ENCODE measurements at places on chromosomes 13 and 19.

DNA sequence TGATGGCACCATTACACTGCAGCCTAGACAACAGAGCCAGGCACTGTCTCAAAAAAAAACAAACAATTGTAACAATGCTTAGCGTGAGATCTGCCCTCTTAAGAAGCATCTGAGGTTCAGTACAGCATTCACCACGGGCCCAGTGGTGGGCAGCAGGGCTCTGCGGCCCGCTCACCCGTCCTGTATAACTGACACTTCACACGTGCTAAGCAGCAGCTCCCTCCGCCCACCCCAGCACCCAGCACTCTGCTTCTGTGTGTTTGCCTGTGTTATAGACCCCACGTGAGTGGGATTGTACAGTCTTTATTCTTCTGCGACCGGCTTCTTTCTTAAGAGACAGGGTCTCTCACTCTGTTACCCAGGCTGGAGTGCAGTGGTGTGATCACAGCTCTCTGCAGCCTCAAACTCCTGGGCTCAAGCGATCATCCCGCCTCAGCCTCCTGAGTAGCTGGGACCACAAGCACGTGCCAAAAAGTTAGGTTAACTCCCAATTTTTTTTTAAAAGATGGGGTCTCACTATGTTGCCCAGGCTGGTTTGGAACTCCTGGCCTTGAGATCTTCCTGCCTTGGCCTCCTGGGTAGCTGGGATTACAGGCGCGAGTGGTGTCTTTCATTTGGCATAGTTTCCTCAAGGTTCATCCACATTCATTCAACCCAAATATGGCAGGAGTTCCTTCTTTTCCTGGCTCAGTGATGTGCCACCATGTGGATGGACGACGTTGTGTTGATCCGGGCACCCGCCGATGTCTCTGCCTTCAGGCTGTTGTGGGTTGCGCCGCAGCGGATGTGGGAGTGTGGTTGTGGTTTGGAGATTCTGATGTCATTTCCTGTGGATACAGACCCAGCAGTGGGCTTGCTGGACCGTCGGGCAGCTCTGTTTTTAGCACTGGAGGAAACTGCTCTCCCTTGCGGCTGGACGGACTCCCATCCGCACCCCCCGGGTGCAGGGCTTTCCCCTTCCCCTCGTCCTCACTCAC, 170.0 kb downstream of the KDM4B start:
- DNase-seq = peak; percentile 76

DNA sequence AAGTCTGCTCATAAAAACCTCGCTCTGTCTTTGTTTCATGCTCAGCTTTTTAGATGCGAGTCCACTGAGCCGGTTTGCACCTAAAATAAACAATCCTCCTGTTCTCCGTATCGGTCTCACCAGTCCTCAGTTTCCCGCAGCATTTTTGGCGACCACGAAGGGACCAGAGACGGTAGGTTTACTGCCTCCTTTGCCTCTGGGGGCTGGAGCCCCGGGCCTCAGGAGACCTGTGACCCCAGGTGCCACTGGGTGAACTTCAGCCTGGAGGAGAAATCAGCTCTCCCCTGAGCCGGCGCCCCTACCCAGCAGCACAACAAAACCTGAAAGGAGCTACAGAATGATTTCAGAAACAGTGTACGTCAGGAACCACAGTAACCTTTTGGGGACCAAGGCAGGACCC, 8.1 kb downstream of the SIGLEC11 start:
- no peak for DNase-seq

- DNase-seq = no peak
Measured at GRCh38 chr13:33270895-33271538, 14.5 kb downstream of the STARD13 start.

DNA sequence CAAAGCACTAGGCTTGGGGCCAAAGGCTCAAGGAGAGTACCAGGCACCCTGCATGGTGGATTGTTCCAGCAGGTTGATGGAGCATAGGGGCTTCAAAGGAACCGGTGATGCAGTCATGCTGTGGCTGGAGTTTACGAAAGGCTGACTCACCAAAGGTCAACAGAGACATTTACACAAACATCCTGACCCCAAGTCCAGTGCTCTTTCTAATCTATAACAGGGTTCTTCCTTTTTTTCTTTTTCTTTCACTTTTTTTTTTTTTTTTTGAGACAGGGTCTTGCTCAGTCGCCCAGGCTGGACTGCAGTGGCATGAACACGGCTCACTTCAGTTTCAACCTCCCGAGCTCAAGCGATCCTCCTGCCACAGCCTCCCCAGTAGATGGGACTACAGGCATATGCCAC, 35.6 kb upstream of the TPTE2 start:
- DNase-seq = no peak

DNA sequence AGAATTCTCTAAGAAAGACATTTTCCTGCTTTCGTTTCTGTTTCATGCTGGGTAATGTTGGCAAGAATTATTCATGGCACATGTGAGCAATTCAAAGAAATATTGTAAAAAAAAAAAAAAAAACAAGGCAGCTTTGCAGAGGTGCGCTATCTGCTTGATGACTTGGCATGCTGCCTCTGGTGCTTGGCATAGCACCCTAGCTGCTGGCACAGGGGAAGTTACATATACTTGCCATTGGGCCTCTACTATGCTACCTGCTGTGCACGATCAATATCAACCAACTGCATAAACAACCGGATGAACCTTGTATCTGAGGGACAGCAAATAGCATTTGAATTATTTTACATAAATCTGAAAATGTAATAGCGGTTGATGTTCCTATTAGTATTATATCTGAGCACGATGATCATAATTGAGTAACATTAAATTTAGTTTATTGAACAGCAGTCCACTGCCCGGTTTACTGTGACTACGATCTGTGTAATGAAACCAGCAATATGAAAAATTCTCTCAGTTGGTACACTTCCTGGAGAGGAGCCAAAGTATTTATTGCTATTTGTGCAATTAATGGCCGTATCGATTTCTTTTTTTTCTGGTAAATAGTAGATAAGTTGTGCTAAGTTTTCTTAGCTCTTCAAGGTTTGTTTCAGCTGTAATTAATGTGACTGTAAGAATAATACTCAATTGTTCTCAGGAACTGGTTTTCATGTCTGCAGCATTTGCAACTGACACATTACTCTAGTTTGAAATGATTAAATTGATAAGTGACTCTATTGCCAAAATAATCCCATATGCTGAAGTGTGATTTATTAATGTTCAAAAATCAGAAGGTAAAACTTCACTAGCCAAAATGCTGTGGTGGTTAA, 717.3 kb downstream of the DACH1 start:
- DNase-seq = no peak

- DNase-seq = no peak
Measured at GRCh38 chr13:99766641-99767045, 204.9 kb downstream of the ZIC5 start.

- no peak for DNase-seq
Measured at GRCh38 chr19:3855320-3855719, 13.5 kb downstream of the ZFR2 start.

DNA sequence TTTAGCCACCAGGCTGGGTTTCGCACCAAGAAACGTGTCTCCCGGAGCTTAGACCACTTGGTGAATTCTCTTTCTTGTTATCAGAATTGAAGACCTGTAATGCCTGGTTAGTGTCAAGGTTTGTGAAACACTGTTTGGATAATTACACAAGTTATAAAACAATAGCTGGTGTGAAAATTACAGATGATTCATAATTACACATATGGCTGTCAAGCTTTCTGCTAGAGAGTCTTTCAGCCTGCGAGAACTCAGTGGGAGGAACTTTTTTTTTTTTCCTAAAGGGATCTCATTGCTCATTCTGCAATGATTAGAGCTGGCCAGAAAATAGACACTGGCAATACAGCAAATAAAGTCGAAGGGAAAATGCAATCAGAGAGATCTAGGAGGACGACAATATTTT, 13.4 kb upstream of the KLK4 start:
- no peak for DNase-seq

DNA sequence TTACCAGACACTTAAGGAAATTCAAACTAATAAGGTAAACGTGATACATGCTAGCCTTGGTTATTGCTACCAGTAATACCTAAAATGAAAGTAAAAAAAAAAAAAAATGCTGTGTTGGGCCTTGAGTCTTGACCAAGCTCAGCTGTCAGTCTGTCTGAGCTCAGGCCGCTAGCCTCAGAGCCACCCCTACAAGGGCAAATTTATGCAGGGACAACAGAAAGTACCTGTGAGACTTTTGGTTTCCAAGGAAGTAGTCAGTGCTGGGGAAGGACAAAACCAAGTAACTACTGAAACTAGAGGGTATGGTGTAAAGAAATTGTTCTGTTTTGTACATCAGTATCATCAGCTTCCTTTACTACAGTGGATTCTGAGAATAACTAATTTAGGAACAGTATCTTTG, 134.3 kb upstream of the SLITRK5 start:
- DNase-seq = no peak

DNA sequence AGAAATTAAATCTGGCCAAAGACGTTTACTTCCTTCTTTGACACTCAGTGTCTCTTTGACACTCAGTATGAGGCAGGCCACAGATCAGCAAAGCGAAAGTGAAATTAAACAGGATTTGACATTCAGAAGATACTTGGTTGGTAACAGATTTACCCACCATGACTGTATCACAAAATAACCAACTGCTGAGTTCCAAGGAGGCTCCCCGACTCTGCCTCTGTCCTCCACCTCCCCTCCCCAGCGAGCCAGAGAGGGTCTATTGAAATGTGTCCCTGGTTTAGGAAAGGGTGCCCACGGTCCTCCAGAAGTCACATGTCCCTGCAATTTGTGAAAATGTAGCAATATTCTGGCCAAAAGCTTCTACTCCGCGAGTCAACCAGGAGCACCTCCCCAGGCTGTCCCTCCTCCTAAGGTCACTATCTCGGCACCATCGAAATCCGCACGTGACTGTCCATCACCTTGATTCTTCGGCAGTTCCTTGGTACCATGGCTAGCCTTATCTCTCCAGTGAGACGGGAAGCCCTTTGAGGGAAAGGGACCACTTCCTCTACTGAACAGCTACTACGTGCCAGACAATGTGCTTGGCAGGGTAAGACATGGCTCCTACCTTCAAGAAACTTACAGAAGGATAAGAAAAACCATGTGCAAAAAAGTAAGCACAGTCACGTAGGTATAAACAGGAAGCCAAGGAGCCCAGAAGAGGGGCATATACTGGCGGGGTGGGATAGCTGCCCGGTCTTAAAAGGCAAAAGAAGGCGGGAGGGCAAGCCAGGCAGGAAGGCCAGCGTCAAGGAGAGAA, 1.5 kb downstream of the N4BP2L1 start:
- peak; percentile 15 for DNase-seq

- no peak for DNase-seq
Measured at GRCh38 chr19:52345162-52345561, 9.1 kb downstream of the ZNF610 start.

- DNase-seq = no peak
Measured at GRCh38 chr13:50119591-50119990, 104.3 kb downstream of the KCNRG start.

DNA sequence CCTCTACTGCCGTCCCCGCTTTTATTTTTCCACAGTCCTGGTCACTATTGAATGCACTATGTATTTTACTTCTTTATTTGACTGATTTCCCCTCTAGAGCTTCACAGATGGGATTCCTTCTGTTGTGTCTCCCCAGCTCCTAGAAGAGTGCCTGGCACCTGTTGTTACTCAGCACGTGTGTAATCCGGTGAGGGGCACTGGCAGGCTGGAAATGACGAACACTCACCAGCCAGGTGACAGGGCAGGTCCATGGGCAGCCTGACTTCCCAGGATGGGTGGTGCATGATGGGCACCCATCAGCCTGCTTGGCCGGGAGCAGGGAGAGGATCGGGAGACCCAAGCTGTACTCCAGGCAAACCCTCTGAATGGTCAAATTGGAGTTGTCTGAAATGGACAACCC, 67.2 kb downstream of the CEBPG start:
- no peak for DNase-seq

DNA sequence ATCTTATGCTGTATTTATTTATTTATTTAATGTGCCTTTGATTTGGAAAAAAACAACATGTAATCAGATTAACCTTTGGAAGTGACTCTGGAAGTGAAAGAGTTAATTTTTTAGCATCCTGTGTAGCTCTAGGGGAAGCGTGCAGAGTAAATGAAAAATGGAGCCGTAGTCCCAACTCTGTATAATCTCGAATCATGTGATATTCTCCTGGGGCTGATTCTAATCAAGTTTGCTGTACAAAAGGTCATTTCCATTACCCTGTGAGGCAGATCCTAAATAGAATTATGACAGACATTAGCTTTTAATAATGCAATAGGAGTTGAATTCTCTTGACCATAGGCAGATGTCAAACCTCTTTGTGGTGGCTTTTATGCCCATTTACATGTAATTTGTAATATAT, 238.6 kb upstream of the CSNK1A1L start:
- DNase-seq = no peak

- no peak for DNase-seq
Measured at GRCh38 chr13:48994706-48995105, 19.0 kb downstream of the FNDC3A start.

DNA sequence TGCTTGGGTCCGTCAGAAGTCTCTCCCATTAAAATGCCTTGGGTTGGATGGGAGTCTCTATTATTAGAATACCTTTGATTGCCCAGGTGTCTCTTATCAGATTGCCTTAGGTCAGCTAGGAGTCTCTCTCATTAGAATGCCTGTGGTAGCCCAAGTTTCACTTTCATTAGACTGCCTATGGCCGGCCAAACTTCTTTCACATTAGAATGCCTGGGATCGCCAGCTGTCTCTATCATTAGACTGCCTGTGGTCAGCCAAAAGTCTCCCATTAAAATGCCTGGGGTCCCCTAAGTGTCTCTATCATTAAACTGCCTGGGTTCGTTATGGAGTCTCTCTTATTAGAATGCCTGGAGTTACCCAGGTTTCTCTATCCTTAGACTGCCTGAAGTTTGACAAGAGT, 1476.7 kb downstream of the UQCRFS1 start:
- no peak for DNase-seq

GRCh38 chr19:37987356-37988332, 80.6 kb downstream of the SIPA1L3 start:
- DNase-seq = no peak

DNA sequence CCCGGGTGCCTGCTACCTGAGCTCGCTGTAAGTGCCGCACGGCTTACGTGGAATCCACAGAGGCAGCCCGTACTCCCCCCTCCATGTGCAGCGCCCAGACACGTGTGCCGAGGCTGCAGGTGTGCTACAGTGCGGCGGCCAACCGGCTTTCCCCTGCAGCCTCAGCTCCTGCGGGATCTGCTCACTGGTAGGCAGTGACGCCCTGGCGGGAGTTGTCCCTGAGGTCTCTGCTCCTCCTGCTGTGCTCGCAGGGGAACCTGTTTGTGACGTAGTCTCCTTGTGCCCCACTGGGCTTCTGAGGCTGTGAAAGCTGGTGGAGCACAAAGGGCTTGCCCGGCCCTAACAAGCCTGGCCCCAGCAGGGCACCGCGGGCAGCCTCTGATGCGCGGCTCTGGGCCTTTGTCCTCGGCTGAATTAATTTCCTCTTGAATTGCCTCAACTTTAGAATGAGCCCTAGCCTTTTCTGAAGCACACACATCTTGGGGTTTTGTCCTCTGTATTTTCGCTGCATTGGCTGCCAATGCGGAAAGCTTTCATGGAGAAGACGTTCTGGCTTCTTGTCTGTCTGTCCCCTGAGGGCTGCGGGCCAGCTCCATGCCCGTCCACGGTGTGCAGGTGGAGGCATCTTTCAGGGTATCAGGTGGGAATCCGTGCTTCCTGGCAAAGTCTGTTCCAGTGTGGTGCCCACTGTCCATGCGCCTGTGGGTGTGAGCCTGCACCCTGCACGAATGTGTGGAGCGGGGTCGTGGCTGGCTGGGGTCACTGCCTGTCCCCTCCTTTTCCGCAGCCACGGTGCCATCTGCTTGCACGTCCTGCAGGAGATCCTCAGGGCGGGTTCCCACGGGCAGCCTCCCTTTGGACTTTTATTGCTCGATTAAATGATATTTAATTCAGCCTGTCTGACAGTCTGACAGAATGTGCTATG, 77.3 kb upstream of the MCF2L start:
- DNase-seq = no peak

Data from activated T-cell treated with anti-CD3 and anti-CD28 coated beads for 48 hours (primary cell).